ENCODE measurements at places on chromosomes 1 and 21.

GRCh38 chr1:147168626-147169058 is 3.6 kb downstream of the PRKAB2 start:
- DNase-seq, result peak; percentile 36

DNA sequence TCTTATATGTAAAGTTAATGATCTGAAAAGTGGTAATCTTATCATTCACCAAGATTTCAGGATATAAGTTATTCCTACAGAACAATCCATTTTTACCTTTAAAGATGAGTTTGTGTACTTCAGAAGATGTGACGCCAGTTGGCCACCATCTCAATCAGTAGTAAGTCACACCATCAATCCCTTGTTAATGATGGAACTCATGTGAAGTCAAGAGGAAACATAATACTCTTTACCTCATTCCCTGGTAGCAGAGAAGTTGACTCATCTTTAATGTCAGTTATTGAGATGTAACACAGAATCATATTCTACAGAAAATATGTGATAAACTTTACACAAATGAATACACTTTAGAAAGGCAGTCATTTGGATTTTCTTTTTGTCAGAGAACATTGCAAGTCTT is 38.2 kb downstream of the MRPL39 start:
- DNase-seq, result no peak

DNA sequence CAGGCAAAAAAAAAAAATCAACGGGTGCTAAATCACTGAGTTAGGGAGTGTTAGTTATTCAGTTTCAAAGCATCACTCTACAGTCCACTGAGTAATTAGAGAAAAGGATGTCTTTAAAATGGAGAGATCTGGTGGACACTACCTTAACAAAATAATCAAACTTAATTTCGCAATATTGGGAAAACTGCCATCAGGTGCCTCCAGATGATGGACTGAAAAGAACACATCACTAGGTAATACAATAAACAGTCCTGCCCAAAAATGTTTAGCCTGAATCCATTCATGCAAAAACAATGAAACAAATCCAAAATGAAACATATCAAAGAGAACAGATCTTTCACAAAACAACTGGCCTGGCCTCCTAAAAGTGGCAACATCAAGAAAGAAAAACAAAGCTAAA is 54.1 kb downstream of the ENAH start:
- no peak for DNase-seq

GRCh38 chr1:151494741-151495281 is 16.4 kb upstream of the CGN start:
- peak; percentile 65 for DNase-seq

- DNase-seq, result no peak
These were observed 55.6 kb upstream of the CD34 start for GRCh38 chr1:207966521-207966920.

GRCh38 chr1:67308136-67308535 is 463 bp downstream of the IL12RB2 start:
- no peak for DNase-seq

DNA sequence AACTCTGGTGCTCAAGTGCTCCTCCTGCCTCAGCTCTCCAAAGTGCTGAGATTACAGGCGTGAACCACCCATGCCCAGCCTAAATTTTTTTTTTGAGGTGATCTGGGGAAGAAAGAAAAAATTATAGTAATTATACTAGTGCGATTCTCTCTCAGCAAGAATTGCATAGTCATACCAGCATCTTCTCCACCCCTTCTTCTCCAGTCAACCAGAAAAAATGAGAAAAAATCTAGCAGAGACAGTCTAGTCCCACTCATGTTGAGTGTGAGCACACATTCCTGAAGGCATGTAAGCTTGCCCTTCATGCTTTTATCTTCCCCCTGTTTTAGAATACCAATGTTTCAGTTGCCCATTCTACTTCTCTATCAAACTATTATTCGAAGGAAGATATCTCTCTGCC is 207.6 kb downstream of the S1PR1 start:
- DNase-seq, result no peak

DNA sequence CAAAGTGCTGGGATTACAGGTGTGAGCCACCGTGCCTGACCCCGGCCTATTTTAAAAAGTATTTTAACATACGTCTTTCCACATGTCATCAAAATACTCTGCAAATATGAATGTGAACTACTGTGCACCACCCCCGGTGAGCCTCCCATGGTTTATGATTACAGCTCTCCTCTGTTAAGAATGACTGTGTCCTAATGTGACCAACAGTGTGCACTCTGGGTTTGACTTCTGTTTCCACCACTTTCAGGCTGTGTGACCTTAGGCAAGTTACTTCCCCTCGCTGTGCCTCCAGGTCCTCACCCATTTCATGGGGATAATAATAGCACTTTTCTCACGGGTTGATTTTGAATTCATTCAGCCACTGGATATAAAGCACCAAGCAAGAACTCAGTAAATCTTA is 14.7 kb downstream of the AMPD2 start:
- no peak for DNase-seq

- no peak for DNase-seq
These were observed 7.7 kb downstream of the AHDC1 start for GRCh38 chr1:27596261-27596660.

- no peak for DNase-seq
These were observed 599.5 kb upstream of the B3GALT2 start for GRCh38 chr1:193785850-193786420.

- no peak for DNase-seq
These were observed 82.7 kb upstream of the ZBTB18 start for GRCh38 chr1:243968413-243968812.

DNA sequence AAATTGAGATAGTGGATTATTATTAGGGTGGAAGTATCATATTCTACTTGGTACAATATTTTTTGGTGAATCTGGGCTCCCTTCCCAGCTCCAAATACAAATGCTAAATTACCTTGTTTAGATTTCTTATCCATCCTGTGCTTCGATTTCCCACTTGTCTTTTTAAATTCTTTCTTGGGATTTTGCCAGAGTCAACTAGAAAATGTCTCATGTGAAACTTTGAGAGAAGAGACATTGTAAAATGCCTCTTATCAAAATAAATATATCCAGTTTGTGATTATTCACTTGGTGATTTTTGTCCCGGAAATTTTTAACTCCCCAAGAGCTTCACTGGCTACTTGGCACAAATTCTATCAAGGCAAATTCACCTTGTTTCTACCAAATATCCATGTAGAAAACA is 202.0 kb downstream of the FMN2 start:
- no peak for DNase-seq

GRCh38 chr1:30839827-30840359 is 68.7 kb downstream of the SDC3 start:
- DNase-seq, result no peak

- DNase-seq, result peak; percentile 60
These were observed 158.4 kb upstream of the CD34 start for GRCh38 chr1:208069317-208069716.

- DNase-seq, result no peak
These were observed 104.8 kb downstream of the NPHP4 start for GRCh38 chr1:5887349-5887970.

- no peak for DNase-seq
These were observed 871 bp downstream of the PINK1 start for GRCh38 chr1:20634065-20634593.

- no peak for DNase-seq
These were observed 88.3 kb downstream of the URB2 start for GRCh38 chr1:229714306-229714705.

- no peak for DNase-seq
These were observed 95.8 kb downstream of the OBSCN start for GRCh38 chr1:228303596-228303995.

DNA sequence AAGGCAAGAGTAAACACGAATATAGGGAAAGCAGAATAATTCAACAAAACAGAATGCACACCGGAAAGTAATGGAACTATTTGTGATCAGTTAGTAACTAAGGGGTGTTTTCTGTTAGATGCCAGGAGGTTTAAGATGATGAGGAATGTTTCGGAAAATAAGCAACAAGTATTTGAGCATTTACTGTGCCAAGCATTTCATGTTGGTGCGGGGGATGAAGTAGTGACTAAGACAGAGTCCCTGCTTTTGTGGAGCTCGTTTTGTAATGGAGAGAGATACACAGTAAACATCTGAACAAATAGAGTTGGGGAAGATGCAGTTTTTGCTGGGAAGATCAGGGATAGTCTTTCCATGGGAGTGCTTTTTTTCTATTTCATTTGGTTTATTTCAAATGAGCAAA is 78.7 kb downstream of the DYRK1A start:
- no peak for DNase-seq

DNA sequence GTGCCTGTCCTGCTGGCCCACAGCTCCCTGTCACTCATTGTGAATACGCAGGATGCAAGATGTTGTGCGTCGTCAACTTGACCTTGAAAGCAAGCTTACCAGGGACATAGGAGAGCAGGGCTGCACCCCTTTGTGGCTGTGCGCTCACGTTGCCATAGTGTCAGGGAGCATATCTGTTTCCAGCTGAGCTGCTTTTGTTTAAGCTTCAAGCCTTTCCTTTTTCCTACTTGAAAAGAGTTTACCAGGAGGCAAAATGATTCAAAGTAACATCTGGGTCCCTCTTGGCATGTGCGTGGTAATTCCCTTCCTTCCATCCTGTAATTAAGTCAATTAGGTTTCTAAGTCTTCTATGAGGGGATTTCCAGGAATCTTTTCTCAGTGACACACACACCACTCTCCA is 537.1 kb downstream of the AJAP1 start:
- DNase-seq, result no peak

- DNase-seq, result no peak
These were observed 479 bp downstream of the RGS16 start for GRCh38 chr1:182603646-182604174.

Data from NCI-H1417 (cell line).